ENCODE measurements at places on chromosomes 2 and 18.

- DNase-seq: peak; percentile 84
Measured at GRCh38 chr2:240759459-240759858, 60.6 kb downstream of the KIF1A start.

DNA sequence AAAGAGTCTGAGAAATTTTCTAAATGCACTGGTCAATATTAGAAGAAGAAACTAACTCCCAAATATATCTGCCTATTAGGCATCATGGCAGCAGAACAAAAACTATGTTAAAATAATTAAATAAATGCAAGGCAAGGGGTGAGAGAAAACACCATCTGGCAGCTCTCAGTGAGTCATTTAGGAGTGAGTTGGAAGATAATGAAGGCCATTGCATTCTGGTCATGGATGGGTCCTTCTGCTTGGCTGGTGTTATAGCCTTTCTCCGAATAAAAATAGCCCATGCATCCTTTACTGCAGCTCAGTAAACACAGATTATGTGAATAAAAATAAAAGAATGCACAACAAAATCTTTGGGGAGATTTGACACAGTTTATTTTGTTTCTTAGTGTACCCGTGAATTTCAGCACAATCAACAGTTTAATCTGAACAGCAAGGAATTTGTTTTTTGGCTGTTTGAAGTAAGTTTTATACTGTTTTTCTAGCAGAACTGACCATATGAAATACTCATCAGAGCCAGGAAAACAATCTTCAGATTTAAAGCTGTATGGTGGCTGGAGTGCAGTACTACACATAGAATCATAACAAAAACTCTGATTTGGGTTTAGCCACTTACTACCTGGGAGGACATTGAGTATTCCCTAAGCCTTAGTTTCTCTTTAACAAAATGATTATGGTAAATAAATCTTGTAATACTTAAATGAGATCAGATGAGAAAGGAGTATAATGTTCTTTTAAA, 225.1 kb upstream of the ITGA4 start:
- DNase-seq: no peak

- no peak for DNase-seq
Measured at GRCh38 chr2:4765787-4766530, 926.2 kb upstream of the SOX11 start.

DNA sequence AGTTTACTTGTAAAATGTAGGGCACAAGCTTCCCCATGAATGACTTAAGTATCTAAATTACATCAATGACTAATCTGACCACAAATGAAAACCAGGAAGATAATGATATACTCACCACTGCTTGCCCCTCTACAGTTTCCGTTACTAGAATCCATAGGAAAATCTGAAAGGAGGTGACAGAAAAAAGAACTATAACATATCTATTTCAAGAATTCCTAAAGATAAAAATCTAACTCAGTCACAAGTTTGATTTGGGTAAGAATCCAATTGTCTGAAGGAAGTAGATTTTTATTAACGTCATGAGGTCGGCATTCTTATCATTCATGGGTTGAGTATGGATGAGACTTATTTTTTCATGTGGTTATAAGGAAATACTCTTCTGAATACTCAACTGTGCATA, 7.8 kb downstream of the FRZB start:
- DNase-seq: no peak

DNA sequence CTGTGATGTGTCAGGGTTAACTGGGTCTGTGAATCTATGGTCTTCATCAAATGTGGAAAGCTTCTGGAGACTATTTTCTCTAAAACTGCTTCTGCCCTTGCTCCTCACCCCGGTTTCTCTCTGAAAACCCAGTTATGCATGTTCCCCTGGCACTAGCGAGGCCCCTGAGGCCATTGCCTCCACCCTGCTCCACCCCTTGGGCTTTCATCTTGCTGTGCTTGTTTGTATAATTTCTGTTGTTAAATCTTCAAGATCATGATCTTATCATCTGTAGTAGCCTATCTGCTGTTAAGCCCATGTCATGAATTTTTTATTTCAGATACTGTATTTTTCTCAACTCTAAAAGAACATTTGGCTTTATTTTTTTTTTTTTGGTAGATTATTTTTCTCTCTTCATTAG, 14.9 kb upstream of the ANO7 start:
- no peak for DNase-seq

GRCh38 chr2:102703748-102704147, 58.1 kb upstream of the TMEM182 start:
- DNase-seq: peak; percentile 39

DNA sequence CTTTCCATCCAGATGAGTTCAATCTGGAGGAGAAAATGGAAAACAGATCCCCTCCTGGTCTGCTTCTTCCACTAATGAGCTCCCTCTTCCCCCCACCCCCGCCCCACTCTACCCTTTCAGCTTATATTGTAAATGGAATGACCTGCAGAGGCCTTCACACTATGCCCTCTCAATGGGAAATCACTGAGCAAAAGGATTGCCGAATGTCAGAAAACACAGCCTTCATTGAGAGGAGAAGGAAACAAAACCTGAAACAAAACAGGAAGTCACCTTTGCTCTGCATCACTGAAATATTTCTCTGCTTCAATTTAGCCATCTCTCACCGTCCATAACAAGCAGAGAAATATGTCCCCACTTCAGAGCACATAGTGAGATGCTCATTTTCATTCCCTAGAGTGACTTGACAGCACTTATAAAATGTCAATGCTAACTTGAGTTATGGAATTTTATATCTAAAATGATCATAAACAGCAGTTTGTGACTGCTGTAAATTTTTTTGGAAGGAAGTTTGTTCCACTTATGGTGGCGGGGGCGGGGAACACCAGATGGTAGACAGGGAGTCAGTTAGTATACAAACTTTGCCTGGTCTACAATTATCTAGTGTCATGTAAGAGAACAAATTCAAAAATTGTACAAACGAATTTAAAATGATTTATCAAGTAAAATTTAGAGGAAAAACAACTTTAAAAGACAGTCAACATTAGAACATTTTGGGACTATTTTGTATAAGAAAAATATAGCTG, 1.8 kb upstream of the FRZB start:
- no peak for DNase-seq

DNA sequence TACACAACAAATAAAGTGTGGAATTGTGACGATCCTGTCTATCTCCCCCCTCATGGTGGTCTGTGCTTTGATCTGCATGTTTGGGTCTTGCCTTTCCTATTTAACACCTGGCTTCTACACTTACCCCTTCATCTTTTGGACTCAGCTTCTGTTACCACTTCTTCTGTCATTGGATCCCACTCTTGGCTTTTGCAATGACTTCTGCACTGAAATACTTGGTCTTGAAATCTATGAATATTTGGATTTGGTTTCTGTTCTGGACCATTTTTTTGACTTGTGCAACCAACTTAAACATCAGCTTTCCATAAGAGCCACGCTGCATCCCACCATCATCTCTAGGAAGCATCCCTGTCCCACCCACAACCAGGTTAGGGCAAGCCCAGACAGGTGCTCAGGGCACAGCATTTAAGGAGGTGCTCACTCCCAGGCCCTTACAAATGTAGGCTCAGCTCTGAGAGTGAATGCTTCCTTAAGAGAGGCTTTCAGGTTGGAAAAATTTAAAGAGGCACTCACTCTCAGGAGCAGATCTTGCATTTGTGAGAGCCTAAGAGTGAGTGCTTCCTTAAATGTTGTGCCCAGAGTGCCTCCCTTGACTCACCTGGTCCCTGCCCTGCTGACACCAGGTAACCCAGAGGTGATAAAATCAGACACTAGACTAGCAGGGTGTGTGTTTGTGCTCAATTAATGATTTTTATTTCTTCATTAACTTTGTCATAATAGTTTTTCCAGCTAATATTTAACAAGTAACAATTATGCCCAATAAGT, 124.5 kb upstream of the SH3BP4 start:
- no peak for DNase-seq

GRCh38 chr2:78408795-78409118, 616.7 kb upstream of the REG3G start:
- no peak for DNase-seq

- DNase-seq: peak; percentile 35
Measured at GRCh38 chr2:85887566-85888019, 1.2 kb downstream of the ST3GAL5 start.

DNA sequence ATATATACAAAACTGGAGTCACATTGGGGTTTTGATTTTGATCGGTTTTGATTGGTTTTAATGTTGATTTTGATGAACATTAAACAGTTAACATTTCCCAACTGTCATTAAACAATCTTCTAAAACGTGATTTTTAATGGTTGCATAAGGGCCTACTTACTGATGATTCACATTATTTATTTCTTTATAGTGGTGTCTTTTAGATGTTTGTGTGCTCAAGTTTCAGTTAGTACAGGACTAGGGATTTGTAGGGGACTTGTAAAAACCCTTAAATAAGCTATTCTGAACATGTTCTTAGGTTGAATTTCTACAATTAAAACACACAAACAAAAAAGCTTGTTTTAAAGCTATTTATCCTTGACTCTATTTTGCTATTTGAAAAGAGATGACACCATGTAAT, 61.6 kb downstream of the TTC21B start:
- no peak for DNase-seq

DNA sequence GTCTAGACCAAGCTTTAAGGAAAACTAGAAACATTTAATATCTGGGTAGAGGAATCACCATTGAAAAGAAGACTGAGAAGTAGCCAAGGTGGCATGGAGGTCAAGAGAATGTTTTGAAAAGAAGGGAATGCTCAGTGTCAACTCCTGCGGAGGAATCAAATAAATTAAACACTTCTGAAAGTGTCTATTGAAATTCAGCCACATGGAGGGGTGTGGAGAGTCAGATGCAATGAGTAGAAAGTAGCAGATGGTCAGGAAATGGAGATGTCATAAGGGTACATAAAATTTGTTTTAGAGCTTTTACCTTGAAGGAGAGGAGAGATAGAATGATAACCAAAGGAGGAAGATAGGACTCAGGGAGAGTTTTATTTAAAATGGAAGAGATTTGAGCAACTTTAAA, 35.1 kb downstream of the NLRC4 start:
- DNase-seq: no peak

- no peak for DNase-seq
Measured at GRCh38 chr2:31270131-31270530, 36.2 kb downstream of the EHD3 start.

- DNase-seq: no peak
Measured at GRCh38 chr18:26961839-26962238, 96.3 kb upstream of the AQP4 start.

GRCh38 chr2:240930096-240930630, 24.0 kb downstream of the CROCC2 start:
- DNase-seq: no peak

DNA sequence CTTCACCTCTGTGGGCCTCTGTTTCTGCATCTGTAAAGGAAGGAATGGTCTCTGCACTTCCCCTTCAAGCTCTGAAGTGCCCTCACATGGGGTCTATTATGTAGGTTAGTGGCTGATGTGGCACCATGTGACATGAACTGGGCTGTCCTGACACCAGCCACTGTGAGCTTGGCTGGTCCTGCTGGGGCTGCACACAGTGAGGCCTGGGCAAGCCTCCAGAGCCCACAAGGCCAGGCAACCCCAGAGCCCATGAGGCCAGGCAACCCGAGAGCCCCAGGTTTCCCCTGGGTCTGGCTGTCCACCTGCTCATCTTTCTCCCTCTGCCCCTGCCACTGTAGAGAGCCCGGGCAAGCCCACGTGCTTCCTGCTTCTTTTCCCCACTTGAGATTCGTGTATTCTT, 150.1 kb upstream of the SMAD2 start:
- DNase-seq: no peak

DNA sequence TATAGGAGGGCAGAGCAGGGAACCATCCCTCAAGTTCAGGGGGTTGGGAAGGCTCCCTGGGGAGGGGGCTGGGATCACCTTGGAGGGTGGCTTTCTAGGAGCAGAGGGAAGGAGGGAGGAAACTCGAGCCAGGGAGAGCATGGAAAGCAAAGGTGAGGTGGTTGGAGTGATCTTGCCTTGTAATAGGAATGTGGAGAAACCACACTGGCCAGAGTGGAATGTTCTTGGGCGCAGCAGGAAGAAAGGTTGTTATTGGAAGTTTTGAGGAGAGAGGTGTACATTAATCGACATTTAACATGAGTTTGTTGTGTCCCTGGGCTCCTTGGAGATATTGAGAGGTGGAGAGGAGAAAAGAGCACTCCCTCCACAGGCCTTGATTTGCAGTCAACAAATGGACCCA, 272.2 kb downstream of the PRKCE start:
- DNase-seq: no peak

- no peak for DNase-seq
Measured at GRCh38 chr2:183091318-183091953, 12.9 kb downstream of the DUSP19 start.

DNA sequence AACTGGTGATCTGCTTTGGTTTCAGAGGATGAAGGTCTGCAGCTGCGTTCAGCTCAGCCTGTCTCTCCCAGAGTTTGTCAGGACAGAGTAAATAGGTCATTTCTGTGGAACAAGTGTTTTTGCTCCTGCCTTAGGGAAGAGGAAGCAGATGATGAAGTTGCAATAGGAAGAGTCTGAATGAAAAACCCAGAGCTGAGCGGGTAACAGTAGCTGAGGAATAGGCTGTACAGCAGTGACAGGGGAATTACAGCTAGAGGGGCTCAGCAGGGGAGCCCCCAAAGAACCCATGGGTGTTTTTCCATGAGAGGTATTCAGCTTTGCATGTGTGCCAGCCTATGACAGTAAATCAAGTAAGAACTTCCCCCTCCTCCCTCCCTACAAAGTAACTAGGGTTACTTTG, 10.3 kb upstream of the CYBRD1 start:
- DNase-seq: no peak

GRCh38 chr2:45167920-45168629, 158.8 kb upstream of the SIX2 start:
- no peak for DNase-seq

DNA sequence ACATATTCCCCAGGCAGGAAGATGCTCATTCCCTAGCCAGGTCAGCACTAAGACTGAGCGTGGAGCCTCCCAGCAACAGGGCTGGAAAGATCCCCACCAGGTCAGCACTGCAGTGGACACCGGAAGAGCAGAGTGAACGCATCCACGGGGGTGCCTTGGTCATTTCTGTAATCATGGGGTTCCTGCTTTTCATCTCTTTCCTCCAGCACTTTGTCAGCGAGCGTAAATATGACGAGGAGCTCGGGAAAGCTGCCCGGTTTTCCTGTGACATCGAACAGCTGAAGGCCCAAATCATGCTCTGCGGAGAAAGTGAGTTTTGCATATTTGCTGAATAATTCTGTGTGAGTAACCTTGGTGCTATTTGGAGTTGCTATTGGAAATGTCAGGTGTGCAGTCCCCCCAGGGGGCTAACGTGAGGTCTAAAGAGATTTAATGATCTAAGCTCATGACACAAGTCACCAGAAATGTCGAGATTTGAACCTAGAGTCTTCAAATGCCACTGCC, 40.1 kb downstream of the KCTD18 start:
- no peak for DNase-seq

- no peak for DNase-seq
Measured at GRCh38 chr2:68134554-68134953, 23.1 kb upstream of the PNO1 start.

GRCh38 chr2:190062053-190062452, 476 bp downstream of the MSTN start:
- DNase-seq: no peak

GRCh38 chr2:49241991-49242390, 87.7 kb upstream of the FSHR start:
- no peak for DNase-seq

Measured in GM13976 (cell line).